ENCODE measurements at places on chromosomes 11 and 22. TPM values are rescaled to one million over a fixed set of nuclear protein-coding genes. Genes with fewer than 3 reads are reported as not detected.
A peak's percentile ranks its signal among the peaks of the same experiment; 100 is the strongest.

SLC36A4 gene
- total RNA-seq = 14.4 TPM

MMP3 gene
- total RNA-seq = 150 TPM

UBE4A gene
- total RNA-seq = 42.5 TPM

GRCh38 chr11:8099291-8099899, 18.4 kb downstream of the TUB start:
- no peaks in the 10 kb centered on the region for H3K4me1 ChIP-seq
- no peak overlapping the region for H3K4me3 ChIP-seq
- H3K36me3 ChIP-seq = no peaks in the 10 kb centered on the region
- H3K27me3 ChIP-seq = no peaks in the 10 kb centered on the region

RASGRP2 gene
- 50.0 TPM for total RNA-seq

ANO9 gene
- total RNA-seq = 0.78 TPM

DNA sequence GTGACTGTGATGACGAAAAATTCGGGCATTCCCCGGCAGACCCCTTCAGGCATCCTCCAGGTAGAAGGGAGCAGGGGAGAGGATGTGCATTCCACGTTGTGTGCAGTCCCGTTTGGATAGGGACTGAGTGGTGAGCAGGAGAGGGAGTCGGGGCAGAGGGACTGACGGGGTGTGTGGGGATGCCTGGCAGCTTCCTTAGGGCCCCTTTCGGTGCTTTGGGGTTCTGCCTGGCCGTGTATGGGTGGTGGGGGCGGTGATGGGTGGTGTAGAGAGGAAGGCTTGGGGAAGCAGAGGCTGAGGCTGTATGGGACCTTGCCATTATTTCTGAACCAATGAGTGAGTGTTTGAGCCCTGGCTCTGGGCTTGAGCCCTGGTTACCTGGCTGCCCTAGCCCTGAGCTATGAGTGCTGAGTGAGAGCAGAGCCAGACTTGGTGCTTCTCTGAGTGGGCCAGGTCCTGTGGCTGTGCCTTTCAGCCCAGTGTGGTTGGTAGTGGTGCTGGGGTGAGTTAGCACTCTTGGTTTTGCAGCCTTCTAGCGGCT, 914 bp downstream of the INPPL1 start:
- DNase-seq = no peak
- H3K27me3 ChIP-seq = no peaks in the 10 kb centered on the region
- peaks cover 46% of the 10 kb centered on the region for H3K4me1 ChIP-seq
- peak overlapping the region; percentile 92 for H3K27ac ChIP-seq
- H3K36me3 ChIP-seq = no peaks in the 10 kb centered on the region
- H3K4me3 ChIP-seq = peak overlapping the region; percentile 76

GRCh38 chr22:47196881-47197772, 434.7 kb downstream of the TBC1D22A start:
- no peaks in the 10 kb centered on the region for H3K27me3 ChIP-seq
- H3K27ac ChIP-seq = no peak overlapping the region
- H3K4me3 ChIP-seq = no peak overlapping the region
- H3K4me1 ChIP-seq = no peaks in the 10 kb centered on the region
- H3K36me3 ChIP-seq = no peaks in the 10 kb centered on the region

ZNF214 gene
- total RNA-seq = 4.8 TPM

SERPIND1 gene
- total RNA-seq = 0.42 TPM

DNA sequence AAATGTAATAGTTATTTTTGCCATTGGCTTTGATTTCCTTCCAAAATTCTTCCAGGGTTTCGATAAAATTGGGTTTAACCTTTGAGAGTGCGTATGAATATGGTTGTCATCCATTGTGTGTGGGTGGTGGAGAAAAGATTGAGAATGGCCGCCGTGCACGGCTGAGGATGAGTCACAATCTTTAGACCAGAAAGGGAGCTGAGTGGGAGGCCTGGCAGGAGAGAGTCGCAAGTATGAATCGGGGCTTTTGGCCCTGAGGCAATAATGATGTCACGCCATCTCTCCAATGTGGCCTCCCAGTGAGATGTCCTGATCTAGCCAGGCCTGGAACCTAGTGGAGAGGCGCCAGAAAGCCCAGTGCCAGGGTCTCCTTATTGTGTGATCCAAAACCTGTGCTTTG, 33.1 kb upstream of the SMPD1 start:
- H3K4me3 ChIP-seq = no peak overlapping the region
- no peaks in the 10 kb centered on the region for H3K36me3 ChIP-seq
- no peaks in the 10 kb centered on the region for H3K27me3 ChIP-seq
- H3K27ac ChIP-seq = no peak overlapping the region
- DNase-seq = peak; percentile 21

- no peaks in the 10 kb centered on the region for H3K4me1 ChIP-seq
- H3K27me3 ChIP-seq = no peaks in the 10 kb centered on the region
- H3K4me3 ChIP-seq = no peak overlapping the region
- no peaks in the 10 kb centered on the region for H3K36me3 ChIP-seq
- DNase-seq = no peak
Measured at GRCh38 chr22:33958741-33959140, 38.5 kb upstream of the LARGE1 start.

GRCh38 chr22:27668828-27669797, 132.4 kb downstream of the MN1 start:
- peak overlapping the region; percentile 45 for H3K27ac ChIP-seq
- H3K4me3 ChIP-seq = no peak overlapping the region
- H3K27me3 ChIP-seq = no peaks in the 10 kb centered on the region
- no peaks in the 10 kb centered on the region for H3K36me3 ChIP-seq
- no peak for DNase-seq
- peaks cover 38% of the 10 kb centered on the region for H3K4me1 ChIP-seq

GRCh38 chr11:75812542-75813040, 2.4 kb upstream of the UVRAG start:
- peaks cover 9% of the 10 kb centered on the region for H3K4me1 ChIP-seq
- no peak overlapping the region for H3K4me3 ChIP-seq
- H3K36me3 ChIP-seq = no peaks in the 10 kb centered on the region
- DNase-seq = no peak

- peaks cover 10% of the 10 kb centered on the region for H3K27me3 ChIP-seq
- no peak overlapping the region for H3K27ac ChIP-seq
- H3K4me3 ChIP-seq = no peak overlapping the region
- no peak for DNase-seq
- no peaks in the 10 kb centered on the region for H3K4me1 ChIP-seq
- no peaks in the 10 kb centered on the region for H3K36me3 ChIP-seq
Measured at GRCh38 chr11:120058931-120059330, 79.0 kb downstream of the TRIM29 start.

OR52A1 gene
- not detected for total RNA-seq

DNA sequence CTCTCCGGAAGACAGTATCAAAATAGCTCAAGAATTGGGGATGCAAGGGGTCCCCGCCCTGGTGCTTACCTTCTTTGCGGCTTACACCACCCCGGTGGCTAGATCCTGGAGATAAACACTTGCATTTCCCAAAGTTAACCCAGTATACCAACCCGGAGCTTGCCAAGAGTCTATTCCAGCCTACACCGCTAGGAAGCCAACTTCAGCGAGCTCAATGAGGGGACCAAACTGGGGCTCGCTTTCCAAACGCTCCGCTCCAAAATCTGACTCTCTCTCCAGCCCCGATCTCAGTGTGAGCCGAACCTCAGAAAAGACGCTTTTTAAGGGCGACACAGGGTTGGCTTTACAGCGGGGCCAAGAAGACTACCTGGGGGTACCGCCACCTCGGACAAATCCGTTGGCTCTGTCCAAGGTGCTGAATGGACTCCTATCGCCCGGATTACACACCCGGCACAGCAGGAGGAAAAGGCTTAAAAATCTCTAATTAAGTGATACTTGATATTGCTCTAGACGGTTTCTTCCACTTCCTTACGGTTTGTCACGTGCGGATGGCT, 20.1 kb upstream of the BDNF start:
- no peak overlapping the region for H3K4me3 ChIP-seq
- peaks cover 2% of the 10 kb centered on the region for H3K27me3 ChIP-seq
- H3K36me3 ChIP-seq = no peaks in the 10 kb centered on the region
- DNase-seq = no peak
- no peak overlapping the region for H3K27ac ChIP-seq

- no peaks in the 10 kb centered on the region for H3K27me3 ChIP-seq
- H3K4me1 ChIP-seq = no peaks in the 10 kb centered on the region
- no peaks in the 10 kb centered on the region for H3K36me3 ChIP-seq
Measured at GRCh38 chr11:71332046-71332445, 79.7 kb upstream of the SHANK2 start.

- H3K36me3 ChIP-seq = no peaks in the 10 kb centered on the region
- no peak overlapping the region for H3K4me3 ChIP-seq
- DNase-seq = no peak
- no peak overlapping the region for H3K27ac ChIP-seq
Measured at GRCh38 chr11:1435820-1436467, 46.2 kb downstream of the BRSK2 start.

GRCh38 chr11:94876645-94877442, 96.5 kb downstream of the CWC15 start:
- H3K27me3 ChIP-seq = no peaks in the 10 kb centered on the region
- no peak overlapping the region for H3K4me3 ChIP-seq
- H3K36me3 ChIP-seq = no peaks in the 10 kb centered on the region
- H3K27ac ChIP-seq = peak overlapping the region; percentile 63

SEZ6L gene
- total RNA-seq = 0.44 TPM

DNA sequence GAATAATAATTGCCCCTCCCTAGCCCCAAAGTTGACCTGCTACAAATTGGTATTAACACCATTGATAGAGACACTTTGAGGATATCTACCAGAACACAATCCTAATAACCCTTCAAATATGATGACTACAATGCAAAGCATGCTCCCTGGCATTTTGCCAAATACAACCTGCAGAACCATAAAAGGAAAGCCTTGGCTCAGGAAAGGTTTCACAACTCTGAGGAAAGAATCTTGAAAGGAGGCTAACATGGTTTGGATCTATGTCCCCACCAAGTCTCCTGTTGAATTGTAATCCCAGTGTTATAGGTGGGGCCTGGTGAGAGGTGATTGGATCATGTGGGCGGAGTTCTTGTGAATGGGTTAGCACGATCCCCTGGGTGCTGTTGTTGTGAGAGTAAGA, 140.4 kb upstream of the ARHGAP42 start:
- H3K4me1 ChIP-seq = no peaks in the 10 kb centered on the region
- no peak overlapping the region for H3K4me3 ChIP-seq
- no peak overlapping the region for H3K27ac ChIP-seq
- DNase-seq = no peak
- no peaks in the 10 kb centered on the region for H3K27me3 ChIP-seq

GRCh38 chr11:118048472-118049370, 28.2 kb upstream of the TMPRSS4 start:
- no peaks in the 10 kb centered on the region for H3K36me3 ChIP-seq
- no peaks in the 10 kb centered on the region for H3K27me3 ChIP-seq
- no peak overlapping the region for H3K27ac ChIP-seq
- H3K4me3 ChIP-seq = no peak overlapping the region
- no peaks in the 10 kb centered on the region for H3K4me1 ChIP-seq

GRCh38 chr22:33757041-33757801, 163.1 kb downstream of the LARGE1 start:
- no peaks in the 10 kb centered on the region for H3K36me3 ChIP-seq
- no peaks in the 10 kb centered on the region for H3K4me1 ChIP-seq
- no peak overlapping the region for H3K4me3 ChIP-seq
- H3K27ac ChIP-seq = no peak overlapping the region
- no peak for DNase-seq
- no peaks in the 10 kb centered on the region for H3K27me3 ChIP-seq

DNA sequence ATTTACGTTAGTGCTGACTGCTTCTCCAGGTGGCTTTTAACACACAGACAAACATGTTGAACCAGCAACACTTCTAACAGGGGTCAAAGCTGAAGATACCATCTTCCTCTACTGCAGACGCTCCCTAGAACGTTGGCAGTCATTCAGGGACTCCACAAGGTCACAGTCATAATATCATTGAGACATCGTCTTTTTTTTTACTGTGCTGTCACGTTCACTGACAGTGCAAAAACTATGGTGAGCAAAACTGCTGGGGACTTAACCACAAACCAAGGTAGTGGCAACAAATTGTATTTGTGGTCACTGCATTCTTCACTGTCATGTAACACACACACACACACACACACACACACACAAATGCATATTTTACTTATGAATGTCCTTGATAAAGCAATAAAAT, 244.9 kb downstream of the CASP12 start:
- H3K27ac ChIP-seq = no peak overlapping the region
- H3K4me3 ChIP-seq = no peak overlapping the region
- H3K27me3 ChIP-seq = no peaks in the 10 kb centered on the region
- H3K36me3 ChIP-seq = no peaks in the 10 kb centered on the region
- no peak for DNase-seq

DNA sequence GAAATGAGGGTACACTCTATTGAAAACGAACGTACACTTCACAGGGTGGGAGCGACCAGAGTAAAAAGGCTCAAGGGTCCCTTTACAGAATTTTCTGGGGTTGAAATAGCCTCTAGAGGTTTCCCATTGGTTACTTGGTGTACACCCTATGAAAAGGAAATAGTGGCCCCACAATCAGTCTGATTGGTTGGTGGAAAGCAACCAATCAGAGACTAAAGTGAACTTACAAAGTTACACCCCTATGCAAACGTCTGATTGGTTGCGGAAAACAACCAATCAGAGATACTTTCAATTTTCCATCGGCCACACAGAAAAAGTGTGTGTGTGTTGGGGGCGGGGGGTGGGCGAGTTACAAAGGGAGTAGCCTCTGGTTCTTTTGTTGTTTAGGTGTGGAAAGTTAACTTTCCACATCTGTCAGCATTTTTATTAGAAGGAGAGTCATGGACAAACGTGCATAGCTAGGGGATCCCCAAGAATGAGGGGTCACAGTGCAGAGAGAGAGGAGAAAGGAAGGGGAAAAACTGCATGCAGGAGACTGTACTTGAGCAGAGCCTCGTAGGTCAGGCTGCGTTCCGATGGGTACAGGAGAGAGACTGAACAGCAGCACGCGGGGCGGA, 1152.1 kb downstream of the TBC1D22A start:
- no peaks in the 10 kb centered on the region for H3K27me3 ChIP-seq
- no peak overlapping the region for H3K4me3 ChIP-seq
- no peaks in the 10 kb centered on the region for H3K4me1 ChIP-seq
- no peak overlapping the region for H3K27ac ChIP-seq

- peak overlapping the region; percentile 68 for H3K27ac ChIP-seq
- H3K36me3 ChIP-seq = no peaks in the 10 kb centered on the region
- no peaks in the 10 kb centered on the region for H3K4me1 ChIP-seq
- no peaks in the 10 kb centered on the region for H3K27me3 ChIP-seq
- DNase-seq = no peak
Measured at GRCh38 chr11:10303558-10304363, 1.1 kb upstream of the ADM start.

MISFA gene
- total RNA-seq = 0.30 TPM

- H3K4me3 ChIP-seq = no peak overlapping the region
- DNase-seq = no peak
- no peaks in the 10 kb centered on the region for H3K4me1 ChIP-seq
- no peaks in the 10 kb centered on the region for H3K36me3 ChIP-seq
- H3K27me3 ChIP-seq = no peaks in the 10 kb centered on the region
Measured at GRCh38 chr11:34027516-34028408, 23.8 kb upstream of the CAPRIN1 start.

- no peak overlapping the region for H3K27ac ChIP-seq
- no peaks in the 10 kb centered on the region for H3K4me1 ChIP-seq
- DNase-seq = no peak
- no peaks in the 10 kb centered on the region for H3K36me3 ChIP-seq
- no peaks in the 10 kb centered on the region for H3K27me3 ChIP-seq
Measured at GRCh38 chr22:35684270-35684700, 33.4 kb upstream of the APOL5 start.

KCNK4 gene
- not detected for total RNA-seq

- no peak overlapping the region for H3K27ac ChIP-seq
- H3K36me3 ChIP-seq = no peaks in the 10 kb centered on the region
- no peaks in the 10 kb centered on the region for H3K4me1 ChIP-seq
- DNase-seq = no peak
- no peak overlapping the region for H3K4me3 ChIP-seq
Measured at GRCh38 chr22:44256556-44257485, 55.9 kb downstream of the SHISAL1 start.

GRCh38 chr11:28463826-28464225, 355.6 kb downstream of the METTL15 start:
- H3K27ac ChIP-seq = no peak overlapping the region
- no peaks in the 10 kb centered on the region for H3K4me1 ChIP-seq
- no peaks in the 10 kb centered on the region for H3K36me3 ChIP-seq
- H3K27me3 ChIP-seq = no peaks in the 10 kb centered on the region
- no peak for DNase-seq
- H3K4me3 ChIP-seq = no peak overlapping the region

Measured in tibial nerve (tissue), 4 donors.